ENCODE measurements at places on chromosomes 7 and 10. TPM values are rescaled to one million over a fixed set of nuclear protein-coding genes. Genes with fewer than 3 reads are reported as not detected.

ZNF503 gene
- 0.07 TPM for total RNA-seq

PAPSS2 gene
- not detected for total RNA-seq

RNLS gene
- total RNA-seq = 3.1 TPM

ZNF786 gene
- 9.9 TPM for total RNA-seq

GIMAP8 gene
- 27.8 TPM for total RNA-seq

TEX47 gene
- total RNA-seq = not detected

PNLIP gene
- total RNA-seq = not detected

MOGAT3 gene
- total RNA-seq = not detected

DNAJB6 gene
- 88.5 TPM for total RNA-seq

DLX6 gene
- not detected for total RNA-seq

INMT gene
- total RNA-seq = 0.89 TPM

AZGP1 gene
- total RNA-seq = not detected

OR9A2 gene
- not detected for total RNA-seq

ZNF736 gene
- total RNA-seq = 24.9 TPM

NEURL1 gene
- total RNA-seq = 1.5 TPM

TMEM130 gene
- total RNA-seq = not detected

TMEM196 gene
- total RNA-seq = not detected
